Right lung (tissue), 10 donors: ENCODE measurements at places on chromosomes 13 and 19.
A peak's percentile ranks its signal among the peaks of the same experiment; 100 is the strongest.

DNA sequence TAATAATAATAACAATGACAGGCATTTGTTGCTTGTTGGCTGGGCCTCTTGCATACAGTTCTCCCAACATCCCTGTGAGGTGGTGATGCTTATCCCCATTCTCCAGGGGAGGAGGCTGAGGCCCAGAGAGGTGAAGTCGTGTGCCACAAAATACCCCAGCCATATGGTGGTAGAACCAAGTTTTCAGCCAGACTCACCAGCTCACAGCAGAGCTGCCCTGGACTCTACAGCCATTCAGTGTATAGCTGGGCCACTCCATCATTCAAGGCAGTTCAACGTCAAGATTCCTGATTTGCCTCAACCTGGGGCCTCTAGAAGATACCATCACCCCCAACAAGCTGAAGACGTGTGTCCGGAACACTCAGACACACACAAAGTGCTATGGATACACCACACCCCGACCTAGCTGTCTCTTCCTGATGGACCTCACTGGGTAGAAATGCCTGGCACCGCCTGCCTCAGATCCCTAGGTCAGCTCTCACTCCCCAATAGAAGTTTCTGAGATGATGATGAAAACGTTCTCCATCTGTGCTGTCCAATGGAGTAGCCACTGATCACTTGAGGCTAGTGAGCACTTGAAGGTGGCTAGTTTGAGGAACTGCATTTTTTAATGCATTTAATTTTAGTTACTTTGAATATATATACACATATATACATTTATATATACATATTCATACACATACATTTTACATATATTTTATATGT lies 4.3 kb upstream of the CEACAM19 start:
- no peak for DNase-seq

DNA sequence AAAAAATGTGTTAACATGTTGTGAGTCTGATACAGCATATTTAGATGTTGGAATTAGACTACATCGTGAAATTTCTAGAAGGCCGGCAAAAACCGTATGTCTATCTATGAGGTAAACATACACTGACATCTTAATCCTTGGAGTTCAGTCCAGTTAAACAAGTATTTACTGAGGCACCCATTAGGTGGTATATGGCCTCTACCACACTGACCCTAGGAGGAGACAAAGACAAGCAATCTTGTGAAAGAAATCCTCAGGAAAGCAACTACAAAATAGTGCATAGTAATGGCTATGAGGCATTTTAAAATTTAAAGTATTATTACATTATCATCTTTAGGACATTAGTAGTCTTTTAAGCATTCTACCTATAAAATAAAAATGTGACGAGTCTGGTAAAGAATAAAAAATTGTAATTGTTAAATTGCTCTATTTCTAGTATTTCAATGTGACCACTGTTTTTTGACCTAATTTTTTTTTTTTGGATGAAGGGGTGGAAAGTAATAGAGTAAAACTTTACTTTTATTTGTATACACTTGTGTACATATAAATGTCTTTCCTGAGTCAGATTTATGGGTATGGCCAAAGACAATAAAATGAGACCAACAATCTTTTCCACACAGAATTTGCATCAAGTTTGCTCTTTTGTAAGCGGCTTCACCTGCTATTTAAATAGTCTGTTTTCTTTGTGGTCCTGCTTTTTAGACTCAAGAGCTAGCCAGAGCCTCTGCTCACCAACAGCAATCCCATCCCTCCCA lies 50.5 kb downstream of the KATNAL1 start:
- DNase-seq, result no peak

DNA sequence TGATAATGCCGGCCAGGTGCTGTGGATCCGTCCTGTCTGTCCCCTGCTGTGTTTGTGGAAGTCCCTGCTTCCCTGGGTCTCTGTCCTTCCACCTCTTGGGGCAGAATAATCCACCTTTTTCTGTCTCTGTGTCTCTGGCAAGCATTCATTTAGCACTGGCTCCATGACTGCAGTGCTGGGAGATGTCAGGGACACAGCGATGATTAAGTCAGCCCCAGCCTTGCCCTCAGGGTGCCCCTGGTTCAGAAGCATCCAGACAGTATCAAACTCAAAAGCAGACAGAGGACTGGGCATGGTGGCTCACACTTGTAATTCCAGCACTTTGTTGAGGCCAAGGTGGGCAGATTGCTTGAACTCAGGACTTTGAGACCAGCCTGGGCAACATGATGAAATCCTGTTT lies 1.5 kb downstream of the HIPK4 start:
- DNase-seq, result no peak

- no peak for DNase-seq
Measured at GRCh38 chr13:106819413-106820180, 251.7 kb upstream of the ARGLU1 start.

- DNase-seq, result no peak
Measured at GRCh38 chr13:32247887-32248286, 67.3 kb downstream of the ZAR1L start.

DNA sequence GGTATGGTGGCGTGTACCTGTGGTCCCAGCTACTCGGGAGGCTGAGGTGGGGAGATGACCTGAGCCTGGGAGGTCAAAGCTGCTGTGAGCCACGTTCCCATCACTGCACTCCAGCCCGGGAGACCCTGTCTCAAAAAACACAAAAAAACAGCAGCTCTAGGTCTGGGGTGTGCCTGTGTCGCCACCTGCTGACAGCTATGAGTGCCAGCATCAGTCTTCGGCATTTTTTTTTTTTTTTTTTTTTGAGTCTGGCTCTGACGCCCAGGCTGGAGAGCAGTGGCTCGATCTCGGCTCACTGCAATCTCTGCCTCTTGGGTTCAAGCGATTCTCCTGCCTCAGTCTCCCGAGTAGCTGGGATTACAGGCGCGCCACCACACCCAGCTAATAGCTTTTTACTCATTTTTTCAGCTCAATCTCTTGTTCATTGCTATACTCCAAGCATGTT lies 10.1 kb downstream of the AP2S1 start:
- peak; percentile 79 for DNase-seq

DNA sequence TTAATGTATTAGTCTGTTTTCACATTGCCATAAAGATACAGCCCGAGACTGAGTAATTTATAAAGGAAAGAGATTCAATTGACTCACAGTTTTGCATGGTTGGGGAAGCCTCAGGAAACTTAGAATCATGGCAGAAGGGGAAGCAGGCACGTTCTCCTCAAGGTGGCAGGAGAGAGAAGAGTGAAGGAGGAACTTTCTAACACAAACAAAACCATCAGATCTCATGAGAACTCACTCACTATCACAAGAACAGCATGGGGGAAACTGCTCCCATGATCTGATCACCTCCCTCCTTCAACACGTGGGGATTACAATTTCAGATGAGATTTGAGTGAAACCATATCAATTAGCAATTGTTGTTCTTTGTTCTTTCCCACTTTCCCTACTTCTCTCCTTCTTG lies 689.0 kb upstream of the SLITRK1 start:
- DNase-seq, result no peak

DNA sequence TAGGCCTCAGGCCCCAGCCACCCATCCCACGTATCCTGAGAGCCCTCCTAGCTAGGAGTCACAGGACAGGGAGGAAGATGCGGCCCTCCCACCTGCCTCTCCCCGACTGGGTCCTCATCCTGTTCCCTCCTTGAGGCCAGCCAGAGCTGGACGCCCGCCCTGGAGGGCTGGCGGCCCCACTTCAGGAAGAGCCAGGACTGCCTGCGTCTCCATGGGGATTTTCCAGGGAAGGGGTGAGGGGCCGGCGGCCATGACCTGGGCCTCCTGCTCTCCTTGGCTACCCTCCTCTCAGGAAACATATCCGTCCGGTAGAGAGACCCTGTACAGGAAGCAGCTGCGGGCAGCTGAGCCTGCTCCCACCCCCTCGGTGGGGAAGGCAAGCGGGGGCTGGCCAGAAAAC lies 11.3 kb upstream of the PRKD2 start:
- DNase-seq, result no peak

- DNase-seq, result no peak
Measured at GRCh38 chr19:47465957-47466356, 5.7 kb downstream of the SLC8A2 start.

DNA sequence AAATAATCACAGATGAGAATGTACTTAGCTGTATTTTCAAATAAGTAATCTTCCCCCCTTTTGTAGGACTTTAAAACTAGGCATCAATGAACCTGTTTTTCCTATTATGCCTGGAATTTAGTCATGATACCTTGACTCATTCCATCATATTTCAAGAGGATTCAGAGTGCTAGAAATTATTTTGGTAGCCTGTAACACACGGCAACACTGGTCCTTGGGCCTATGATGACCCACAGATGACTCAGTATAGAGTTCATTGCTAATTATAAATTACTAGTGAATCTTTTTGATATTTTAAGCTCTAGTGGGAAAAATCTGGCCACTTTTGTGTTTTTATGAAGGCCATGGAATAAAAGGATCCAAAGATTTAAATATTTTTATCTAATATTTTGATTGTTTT lies 26.0 kb upstream of the GARRE1 start:
- DNase-seq, result no peak

DNA sequence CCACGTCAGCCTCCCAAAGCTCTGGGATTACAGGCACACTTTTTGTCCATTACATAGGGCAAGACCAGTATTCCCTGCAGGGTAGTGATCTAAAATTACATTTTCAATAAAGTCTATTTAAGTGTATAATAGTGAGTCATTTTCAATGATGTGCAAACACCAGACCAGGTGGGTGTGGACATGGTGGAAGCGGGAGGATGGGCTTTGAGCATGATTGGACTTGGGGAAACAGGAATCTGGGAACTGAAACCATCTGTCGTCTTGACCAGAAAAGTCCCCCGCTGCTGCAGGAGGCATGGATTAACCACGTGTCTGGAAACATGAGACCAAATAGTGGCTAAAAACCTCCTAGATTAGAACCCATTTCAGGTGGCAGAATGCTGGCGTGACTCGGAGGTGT lies 4.9 kb downstream of the FXYD3 start:
- no peak for DNase-seq

DNA sequence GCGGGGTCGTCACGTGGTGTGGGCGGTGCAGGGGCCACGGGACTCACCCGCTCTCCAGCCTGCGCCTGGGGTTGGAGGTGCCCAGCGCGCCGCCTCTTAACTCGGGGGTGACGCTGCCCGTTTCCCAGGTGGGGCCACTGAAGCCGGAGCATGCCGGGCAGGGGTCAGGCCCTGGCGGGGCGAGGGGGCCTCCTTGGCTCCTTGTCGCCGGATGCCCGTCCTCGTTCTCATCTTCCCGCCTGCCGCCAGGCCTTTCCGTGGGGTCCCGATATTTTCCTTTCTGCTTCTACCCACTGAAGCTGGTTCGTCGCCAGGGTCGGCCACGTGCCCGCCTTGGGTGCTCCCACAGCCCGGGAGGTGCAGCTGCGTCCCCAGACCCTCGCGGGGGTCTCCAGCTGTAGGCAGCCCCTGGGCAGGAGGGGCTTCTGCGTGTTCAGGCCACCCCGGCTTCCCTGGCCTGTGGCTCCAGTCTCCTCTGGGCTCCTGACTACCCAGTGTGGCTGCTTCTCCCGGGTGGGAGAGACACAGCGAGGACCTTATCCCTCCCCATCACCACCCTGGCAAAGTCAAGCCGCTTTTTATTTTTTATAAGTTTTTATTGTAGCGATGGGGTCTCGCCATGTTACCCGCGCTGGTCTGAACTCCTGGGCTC lies 772 bp downstream of the FAM174C start:
- no peak for DNase-seq

DNA sequence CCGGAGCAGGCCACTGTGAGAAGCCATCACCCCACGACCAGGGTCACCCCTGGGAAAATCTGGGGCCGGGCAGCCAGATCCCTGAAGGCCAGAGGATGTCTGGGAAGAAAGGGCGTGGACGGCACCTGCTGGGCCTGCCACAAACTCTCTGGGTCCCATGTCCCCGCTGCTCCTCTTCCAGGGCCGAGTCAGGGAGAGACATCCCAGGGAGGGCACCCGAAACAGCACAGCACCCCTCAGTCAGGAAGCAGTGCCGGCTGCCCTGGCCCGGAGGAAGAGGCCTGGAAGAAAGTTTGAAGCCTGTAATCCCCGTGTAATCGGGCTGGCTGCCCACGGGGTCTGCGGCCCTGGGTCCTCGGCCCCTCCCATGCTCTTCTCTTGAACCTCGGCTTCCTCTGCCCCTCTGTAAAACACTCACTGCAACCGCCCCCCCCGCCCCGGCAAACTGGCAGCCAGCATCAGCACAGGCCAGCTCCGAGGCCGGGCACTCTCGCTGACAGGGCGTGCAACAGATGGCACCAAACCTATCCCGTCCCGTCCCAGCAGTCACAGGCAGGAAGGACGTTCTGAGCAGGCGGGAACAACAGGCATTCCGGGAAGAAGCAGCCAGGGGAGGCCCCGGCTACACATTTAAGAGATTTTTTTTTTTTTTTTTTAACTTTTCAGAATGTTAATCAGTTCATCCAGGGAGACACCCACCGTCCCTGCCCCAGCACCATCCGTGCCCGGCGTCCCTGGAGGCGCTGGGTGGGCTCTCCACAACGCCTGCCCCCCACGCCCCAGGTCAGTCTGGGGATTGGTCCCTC lies 1.5 kb downstream of the SBNO2 start:
- DNase-seq, result no peak

GRCh38 chr13:87868731-87869130 lies 197.6 kb downstream of the SLITRK5 start:
- no peak for DNase-seq

GRCh38 chr19:53541971-53542370 lies 4.0 kb downstream of the ZNF331 start:
- no peak for DNase-seq

- DNase-seq, result no peak
Measured at GRCh38 chr13:64088491-64088890, 2672.8 kb upstream of the PCDH20 start.

- no peak for DNase-seq
Measured at GRCh38 chr13:67045357-67045756, 184.8 kb downstream of the PCDH9 start.

DNA sequence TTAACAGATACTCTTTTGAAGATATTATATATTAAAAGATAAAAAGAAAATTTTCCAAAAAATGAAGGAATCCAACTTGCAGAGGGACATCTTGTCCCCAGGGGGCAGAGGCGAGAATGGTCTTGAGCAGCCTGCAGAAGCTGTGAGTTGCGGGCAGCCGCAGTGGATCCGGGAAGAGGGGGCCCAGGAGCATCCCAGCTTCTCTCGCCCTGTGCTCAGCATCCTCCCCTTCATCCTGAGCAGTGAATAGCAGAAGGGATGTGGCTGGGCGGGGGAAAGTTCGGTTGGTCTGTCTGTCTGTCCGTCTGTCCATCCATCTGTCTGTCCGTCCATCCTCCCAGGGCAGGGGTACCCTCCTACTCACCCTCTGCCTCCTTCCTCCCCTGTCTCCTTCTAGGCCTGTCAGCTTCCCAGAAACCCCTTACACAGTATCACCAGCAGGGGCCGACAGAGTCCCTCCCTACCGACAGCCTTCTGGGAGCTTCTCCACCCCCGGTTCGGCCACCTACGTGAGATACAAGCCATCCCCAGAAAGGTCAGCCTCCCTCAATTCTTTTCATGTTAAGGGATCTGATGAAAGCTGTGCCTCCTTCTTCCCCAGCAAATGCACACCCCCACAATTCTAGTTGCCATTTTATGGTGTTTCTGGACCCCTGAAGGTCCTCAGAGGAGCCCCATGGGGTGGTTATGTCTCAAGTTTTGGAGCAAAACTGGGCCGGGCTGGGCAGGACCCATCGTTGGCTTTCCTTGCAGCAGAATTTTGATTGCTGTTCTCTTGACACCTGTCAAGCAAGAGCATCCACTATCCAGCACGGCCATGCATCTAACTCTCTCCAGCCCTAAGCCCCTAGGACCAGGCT lies 81.6 kb downstream of the DPF1 start:
- peak; percentile 26 for DNase-seq

- DNase-seq, result no peak
Measured at GRCh38 chr13:51524829-51525566, 59.3 kb upstream of the WDFY2 start.
